Foreskin fibroblast (primary cell): ENCODE measurements at places on chromosomes 2 and 18.

DNA sequence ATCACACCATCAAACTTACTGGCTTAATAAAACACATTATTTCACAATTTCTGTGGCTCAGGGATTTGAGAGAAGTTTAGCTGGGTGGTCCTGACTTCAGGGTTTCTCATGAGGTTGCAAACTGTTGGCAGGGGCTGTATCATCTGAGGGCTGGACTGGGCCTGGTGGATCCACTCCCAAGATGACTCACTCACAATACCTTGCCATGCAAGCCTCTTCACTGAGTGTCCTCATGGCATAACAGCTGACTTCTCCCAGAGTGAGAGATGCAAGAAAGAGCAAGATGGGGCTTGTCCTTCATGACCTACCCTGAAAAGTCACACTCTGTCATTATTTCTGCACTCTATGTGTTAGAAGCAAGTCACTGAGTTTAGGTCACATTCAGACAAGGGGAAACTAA is 73.8 kb downstream of the AQP4 start:
- DNase-seq = no peak

- no peak for DNase-seq
Measured at GRCh38 chr18:8695932-8696517, 9.3 kb upstream of the MTCL1 start.

- DNase-seq = no peak
Measured at GRCh38 chr2:17717666-17718065, 35.9 kb downstream of the SMC6 start.

DNA sequence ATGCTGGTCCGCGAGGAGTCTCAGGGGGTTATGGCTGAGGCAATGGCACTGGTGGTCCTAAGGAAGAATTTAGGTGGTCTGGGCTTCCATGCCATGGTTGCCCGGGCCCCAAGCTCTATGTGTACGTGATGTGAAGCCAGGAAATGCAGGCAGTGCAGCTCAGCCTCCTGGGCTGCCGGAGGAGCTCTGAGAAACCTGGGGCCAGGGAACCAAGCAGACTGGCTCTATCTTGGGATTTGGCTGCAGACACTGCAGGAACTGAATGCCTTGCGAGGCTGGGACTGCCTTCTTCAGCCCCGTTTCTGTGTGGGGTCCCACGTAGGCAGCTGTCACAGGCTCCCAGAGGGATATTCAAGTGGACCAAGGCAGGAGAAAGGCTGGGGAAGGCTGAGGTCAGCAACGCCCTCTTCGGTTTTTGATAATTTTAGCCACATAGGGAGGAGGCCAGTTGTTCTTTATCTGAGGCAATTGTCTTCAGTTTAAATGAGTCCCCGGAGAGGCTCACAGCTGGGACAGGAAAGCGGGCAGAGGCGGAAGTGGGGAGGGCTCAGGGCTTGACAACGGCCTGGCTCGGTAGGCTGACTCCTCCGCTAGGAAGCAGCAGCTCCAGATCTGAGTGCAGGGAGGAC is 77.7 kb downstream of the RHOB start:
- DNase-seq = no peak

- peak; percentile 54 for DNase-seq
Measured at GRCh38 chr2:199460101-199460671, 2.4 kb upstream of the SATB2 start.

GRCh38 chr2:74333175-74333574 is 10.0 kb downstream of the SLC4A5 start:
- peak; percentile 15 for DNase-seq

GRCh38 chr2:54755641-54756326 is 32.3 kb downstream of the EML6 start:
- no peak for DNase-seq

DNA sequence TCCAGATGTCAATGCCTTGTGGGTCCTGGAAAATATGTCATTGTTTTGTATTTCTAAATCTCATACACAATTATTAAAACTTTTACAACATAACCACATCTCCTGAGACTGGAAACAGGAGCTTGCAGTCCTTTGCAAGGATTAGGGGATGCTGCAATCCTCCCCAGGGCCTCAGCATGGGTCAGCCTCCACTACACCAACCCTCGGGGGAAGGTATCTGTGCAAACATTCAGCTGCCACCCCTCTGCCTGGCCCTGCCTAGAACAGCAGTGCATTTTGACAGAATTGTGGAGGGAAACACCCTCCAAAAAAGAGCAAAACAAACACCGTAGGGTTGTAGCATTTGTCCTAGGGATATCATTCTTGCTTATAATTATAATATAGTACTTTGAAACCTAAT is 4.2 kb upstream of the UPP2 start:
- no peak for DNase-seq

DNA sequence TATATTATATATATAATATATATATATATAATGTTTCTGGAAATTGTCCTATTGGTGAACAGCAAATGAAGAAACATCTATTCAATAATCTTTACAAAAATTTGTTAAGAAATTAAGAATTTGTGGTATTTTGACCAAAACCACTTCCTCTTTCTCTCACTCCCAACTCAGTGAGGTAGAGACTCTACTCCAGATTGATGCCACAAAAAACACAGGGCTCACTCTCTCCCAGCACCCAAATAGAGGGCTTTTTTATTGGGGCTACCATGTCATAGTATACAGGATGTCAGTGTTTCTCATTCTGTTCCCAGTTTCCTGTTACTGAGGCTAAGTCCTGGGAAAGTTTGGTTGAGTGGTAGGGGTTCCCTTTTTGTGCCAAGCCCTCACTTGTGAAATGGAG is 1155.4 kb downstream of the BCL11A start:
- DNase-seq = no peak

DNA sequence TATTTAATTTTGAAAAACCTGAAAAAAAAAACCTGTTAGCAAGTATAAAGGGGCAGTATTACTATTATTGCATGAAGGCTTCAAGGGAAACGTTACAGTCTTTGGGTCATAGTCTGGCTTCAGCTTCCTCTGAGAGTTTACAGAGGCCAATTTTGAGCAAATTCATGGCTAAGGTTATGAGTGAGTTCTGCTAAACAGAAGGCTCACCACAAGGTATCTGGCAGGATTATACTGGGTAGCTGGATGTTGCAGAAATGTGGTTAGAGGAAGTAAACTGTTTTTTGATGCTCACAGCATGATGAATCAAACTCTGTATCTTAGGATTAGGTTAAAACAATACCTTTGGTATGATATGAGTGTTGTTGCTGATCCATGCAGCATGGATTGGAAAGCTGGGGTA is 9.3 kb downstream of the MRPL19 start:
- DNase-seq = no peak

- DNase-seq = no peak
Measured at GRCh38 chr2:27263287-27264252, 723 bp upstream of the SLC30A3 start.

GRCh38 chr2:21251216-21251980 is 127.6 kb downstream of the TDRD15 start:
- no peak for DNase-seq

- DNase-seq = no peak
Measured at GRCh38 chr2:224165901-224166319, 126.8 kb upstream of the SERPINE2 start.

GRCh38 chr2:38416296-38417036 is 39.4 kb upstream of the ATL2 start:
- no peak for DNase-seq

DNA sequence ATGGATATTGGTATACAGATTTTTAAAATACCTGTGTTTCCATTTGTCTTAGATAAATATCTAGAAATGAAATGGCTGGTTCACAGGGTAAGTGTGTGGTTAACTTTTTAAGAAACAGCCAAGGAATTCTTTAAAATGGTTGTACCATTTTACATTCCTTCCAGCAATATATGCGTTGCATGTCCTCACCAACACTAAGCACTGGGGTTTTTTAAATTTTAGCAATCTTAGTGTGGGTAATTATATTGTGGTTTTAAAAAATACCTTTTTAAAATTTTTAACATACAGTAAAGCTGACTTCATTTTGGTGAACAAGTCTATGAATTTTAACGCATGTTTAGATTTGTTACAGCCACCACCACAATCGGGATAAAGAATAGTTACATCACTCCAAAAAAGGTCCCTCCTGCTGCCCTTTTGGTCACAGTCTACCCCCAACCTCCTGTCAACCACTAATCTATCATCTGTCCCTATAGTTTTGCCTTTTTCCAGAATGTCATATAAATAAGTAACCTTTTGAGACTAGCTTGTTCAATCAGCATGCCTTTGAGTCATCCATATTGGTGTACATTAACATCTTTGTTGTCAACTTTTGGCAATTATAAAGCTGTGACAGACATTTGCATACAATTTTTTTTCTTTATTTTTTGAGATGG is 128.1 kb upstream of the MSTN start:
- no peak for DNase-seq

DNA sequence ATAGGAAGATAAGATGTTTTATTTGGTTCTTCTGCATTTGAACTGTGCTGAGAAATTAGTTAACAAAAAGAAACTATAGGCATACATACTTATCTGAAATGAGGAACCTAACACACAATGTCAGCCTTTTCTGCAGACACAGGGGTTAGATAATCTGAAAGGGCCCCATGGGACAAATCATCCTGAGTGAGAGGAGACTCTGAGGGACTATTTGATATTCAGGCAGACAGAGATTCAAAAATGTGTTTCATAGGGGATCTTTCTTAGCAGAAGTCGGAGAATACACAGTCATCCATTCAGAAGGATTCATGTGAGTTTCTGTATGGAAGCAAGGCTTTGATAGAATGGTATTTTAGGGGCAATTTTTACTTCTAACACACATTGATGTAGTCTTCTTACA is 79.1 kb downstream of the NCKAP5 start:
- DNase-seq = no peak
